ENCODE measurements at places on chromosomes 6 and 20. TPM values are rescaled to one million over a fixed set of nuclear protein-coding genes. Genes with fewer than 3 reads are reported as not detected.

HCK gene
- total RNA-seq = 8.6 TPM

SNAI1 gene
- 1.8 TPM for total RNA-seq

RBL1 gene
- total RNA-seq = 3.1 TPM

DNA sequence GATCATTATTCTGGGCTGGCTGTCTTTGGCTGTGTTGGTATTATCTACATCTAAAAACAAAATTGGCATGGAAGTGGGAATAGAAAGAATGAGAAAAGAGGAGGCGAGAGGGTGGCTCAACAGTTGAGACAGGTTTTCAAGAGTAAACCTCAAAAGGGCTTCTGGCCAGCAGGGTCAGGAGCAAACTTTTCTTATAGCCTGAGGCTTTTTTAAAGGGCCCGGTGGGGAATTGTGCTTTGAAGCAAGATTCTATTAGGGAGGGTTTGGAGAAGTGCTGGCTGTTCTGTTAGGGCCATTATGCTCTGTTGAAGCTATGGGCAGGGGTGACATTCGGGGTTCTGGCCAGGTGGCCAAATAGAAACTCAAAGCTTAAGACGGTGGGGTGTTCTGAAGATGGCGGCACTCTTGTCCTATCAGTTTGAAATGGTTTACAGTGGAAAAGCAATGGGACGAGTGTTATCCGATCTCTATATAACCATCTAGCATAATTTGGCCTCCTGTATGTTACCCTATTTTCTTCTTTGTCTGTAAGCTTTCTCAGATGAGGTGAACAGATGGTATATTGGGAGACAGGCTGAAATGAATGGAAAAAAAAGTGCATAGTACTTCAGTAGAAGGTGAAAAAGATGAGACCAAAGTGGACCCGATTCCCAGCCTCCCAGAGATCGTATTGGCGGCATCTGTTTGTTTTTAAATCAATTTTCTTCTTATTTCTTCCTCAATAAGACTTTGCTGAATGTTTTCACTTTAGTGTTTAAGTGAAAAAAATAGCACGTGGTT, 132.1 kb upstream of the CNR1 start:
- no peak for DNase-seq
- H3K4me1 ChIP-seq = no peaks in the 10 kb centered on the region
- H3K4me3 ChIP-seq = no peak overlapping the region
- no peak overlapping the region for H3K27ac ChIP-seq
- H3K27me3 ChIP-seq = no peaks in the 10 kb centered on the region
- H3K36me3 ChIP-seq = no peaks in the 10 kb centered on the region

DNA sequence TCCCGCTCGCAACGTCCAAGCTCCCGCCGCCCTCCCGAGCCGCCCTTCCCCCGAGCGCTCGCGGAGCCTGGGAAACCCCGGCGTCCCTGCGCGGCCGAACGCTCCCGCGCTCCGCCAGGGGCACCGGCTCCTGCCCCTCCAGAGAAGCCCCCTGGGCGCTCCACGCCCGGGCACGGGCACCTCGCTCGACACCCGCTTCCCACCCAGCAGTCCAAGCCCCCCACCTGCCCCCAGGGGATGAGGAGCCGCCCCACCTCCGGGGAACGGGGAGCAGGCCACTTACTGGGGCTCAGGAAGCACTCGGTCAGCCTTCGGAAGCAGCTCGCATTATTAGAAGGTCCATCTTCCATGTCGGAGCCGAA, 1.4 kb downstream of the PDE10A start:
- peak overlapping the region; percentile 60 for H3K27ac ChIP-seq
- no peak for DNase-seq
- H3K27me3 ChIP-seq = peaks cover 66% of the 10 kb centered on the region
- peak overlapping the region; percentile 61 for H3K4me3 ChIP-seq

- H3K27me3 ChIP-seq = no peaks in the 10 kb centered on the region
- peaks cover 14% of the 10 kb centered on the region for H3K4me1 ChIP-seq
- H3K27ac ChIP-seq = no peak overlapping the region
- no peak for DNase-seq
- H3K36me3 ChIP-seq = no peaks in the 10 kb centered on the region
These were observed 126.7 kb upstream of the MLIP start for GRCh38 chr6:53984581-53984980.

DNA sequence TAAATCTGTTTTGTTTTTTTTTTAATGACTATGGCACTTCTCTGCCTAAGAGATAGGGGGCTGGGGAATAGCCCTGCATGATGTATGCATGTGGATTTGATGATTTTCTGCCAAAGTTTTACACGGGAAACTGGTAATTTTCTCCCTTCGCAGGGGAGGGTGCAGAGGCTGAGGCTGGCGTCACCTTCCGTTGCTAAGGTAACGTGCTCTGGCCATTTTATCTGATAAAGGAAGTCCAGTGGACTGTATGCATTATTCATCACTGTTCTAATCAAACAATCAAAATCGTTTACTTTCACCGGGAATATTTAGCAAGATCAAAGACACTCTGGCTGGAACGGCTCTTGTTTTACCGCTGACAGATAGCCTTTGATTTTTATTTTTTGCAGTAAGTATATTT, 789 bp downstream of the PHACTR1 start:
- H3K27ac ChIP-seq = no peak overlapping the region
- H3K27me3 ChIP-seq = peaks cover 66% of the 10 kb centered on the region
- H3K4me3 ChIP-seq = no peak overlapping the region
- no peaks in the 10 kb centered on the region for H3K36me3 ChIP-seq
- H3K4me1 ChIP-seq = no peaks in the 10 kb centered on the region

DNA sequence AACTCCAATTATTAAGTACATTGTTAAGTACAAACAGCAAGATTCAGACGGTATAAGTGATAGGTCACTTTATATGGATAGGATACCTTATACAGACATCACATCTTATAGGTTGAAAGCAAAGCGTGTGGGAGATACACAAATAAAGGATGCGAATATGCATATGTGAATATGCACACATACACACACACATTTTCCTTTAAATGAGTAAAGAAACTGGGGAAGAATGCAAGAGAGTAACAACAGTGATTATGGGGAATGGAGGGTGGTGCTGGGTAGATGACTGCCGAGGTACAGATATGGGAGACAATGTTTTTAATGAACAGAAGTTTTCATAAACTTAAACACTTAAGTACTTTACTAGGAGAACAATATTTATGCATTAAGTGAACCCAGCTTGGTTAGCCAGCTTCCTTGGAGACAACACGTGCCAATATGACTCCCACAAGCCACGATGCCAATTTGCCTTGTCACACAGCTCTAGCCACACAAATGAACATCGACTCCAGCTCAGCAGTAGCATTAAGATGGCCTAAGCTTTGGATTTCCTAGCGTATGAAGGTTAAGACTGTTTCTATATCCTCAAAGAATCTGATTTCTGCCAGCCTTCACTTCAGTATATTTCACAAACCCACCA, 96.6 kb downstream of the EPB41L2 start:
- H3K27me3 ChIP-seq = no peaks in the 10 kb centered on the region
- no peaks in the 10 kb centered on the region for H3K36me3 ChIP-seq
- no peak overlapping the region for H3K4me3 ChIP-seq

DNA sequence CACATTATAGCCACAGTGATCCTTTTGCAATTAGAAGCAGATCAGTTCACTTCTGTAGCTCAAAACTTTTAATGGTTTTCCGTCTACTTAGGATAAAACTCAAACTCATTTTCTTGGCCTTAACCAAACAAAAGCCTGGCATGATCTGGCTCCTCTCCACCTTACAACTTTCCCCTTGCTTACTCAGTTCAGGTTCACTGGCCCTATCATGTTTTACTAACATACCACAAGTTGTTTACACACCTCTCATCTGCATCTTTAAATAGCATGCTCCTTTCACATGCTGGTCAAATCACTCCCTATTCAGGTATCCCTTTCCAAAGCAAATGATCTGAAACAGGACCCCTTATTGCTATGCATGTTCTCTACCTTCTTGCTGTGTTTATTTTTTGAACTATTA, 191.4 kb upstream of the FAM83B start:
- H3K4me3 ChIP-seq = no peak overlapping the region
- DNase-seq = no peak
- H3K27ac ChIP-seq = no peak overlapping the region
- H3K36me3 ChIP-seq = no peaks in the 10 kb centered on the region

- H3K27me3 ChIP-seq = no peaks in the 10 kb centered on the region
- DNase-seq = no peak
- H3K27ac ChIP-seq = no peak overlapping the region
- H3K36me3 ChIP-seq = no peaks in the 10 kb centered on the region
- H3K4me1 ChIP-seq = peaks cover 12% of the 10 kb centered on the region
- no peak overlapping the region for H3K4me3 ChIP-seq
These were observed 372.7 kb upstream of the CITED2 start for GRCh38 chr6:139747154-139747553.

DNA sequence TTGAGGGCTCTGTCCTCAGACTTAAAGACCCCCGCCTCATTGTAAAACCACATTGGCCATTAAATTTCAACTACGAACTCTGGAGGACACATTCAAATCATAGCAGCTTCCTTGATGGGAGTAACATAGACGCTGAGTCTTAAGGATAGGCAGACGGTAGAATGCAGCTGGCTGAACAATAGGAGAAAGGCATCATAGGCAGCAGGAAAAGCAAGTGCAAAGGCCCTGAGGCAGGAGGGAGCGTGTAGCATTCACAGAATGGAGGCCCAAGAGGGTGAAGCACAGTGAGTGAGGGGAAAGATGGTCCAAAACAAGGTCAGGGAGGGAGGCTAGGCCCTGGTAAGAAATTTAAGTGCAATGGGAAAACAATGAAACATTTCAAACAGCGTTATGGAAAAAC, 8.6 kb upstream of the PFDN4 start:
- no peaks in the 10 kb centered on the region for H3K27me3 ChIP-seq
- no peak for DNase-seq
- no peak overlapping the region for H3K27ac ChIP-seq
- H3K4me3 ChIP-seq = no peak overlapping the region

DNA sequence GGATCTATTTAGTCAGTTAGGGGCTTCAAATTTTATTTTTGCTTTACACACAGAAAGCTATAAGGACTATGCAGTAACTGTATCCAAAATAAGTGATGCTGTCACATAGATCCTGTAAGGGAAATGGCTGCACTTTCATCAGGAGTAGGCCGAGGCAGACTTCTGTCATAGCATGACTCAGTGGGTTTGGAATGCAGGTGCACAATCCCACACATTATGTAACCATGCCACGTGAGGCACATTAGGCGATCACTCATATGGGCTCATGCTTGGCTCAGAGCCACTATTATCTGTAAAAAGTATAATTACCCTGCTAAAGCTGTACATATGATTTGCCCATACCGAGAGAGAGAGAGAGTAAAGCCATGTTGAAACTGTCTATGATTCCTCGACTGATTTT, 1189.4 kb upstream of the EYS start:
- no peaks in the 10 kb centered on the region for H3K27me3 ChIP-seq
- H3K4me3 ChIP-seq = no peak overlapping the region
- no peak overlapping the region for H3K27ac ChIP-seq
- no peak for DNase-seq
- H3K4me1 ChIP-seq = no peaks in the 10 kb centered on the region
- H3K36me3 ChIP-seq = no peaks in the 10 kb centered on the region
